ENCODE measurements at places on chromosomes 4 and X.

- DNase-seq, result no peak
These were observed 215.3 kb upstream of the TTC29 start for GRCh38 chr4:147160908-147161513.

GRCh38 chrX:1481636-1482529, 29.2 kb upstream of the ASMTL start:
- peak; percentile 83 for DNase-seq

- DNase-seq, result no peak
These were observed 11.8 kb downstream of the RBM10 start for GRCh38 chrX:47156611-47157520.

- DNase-seq, result no peak
These were observed 58.8 kb downstream of the C4orf50 start for GRCh38 chr4:5959211-5959982.

DNA sequence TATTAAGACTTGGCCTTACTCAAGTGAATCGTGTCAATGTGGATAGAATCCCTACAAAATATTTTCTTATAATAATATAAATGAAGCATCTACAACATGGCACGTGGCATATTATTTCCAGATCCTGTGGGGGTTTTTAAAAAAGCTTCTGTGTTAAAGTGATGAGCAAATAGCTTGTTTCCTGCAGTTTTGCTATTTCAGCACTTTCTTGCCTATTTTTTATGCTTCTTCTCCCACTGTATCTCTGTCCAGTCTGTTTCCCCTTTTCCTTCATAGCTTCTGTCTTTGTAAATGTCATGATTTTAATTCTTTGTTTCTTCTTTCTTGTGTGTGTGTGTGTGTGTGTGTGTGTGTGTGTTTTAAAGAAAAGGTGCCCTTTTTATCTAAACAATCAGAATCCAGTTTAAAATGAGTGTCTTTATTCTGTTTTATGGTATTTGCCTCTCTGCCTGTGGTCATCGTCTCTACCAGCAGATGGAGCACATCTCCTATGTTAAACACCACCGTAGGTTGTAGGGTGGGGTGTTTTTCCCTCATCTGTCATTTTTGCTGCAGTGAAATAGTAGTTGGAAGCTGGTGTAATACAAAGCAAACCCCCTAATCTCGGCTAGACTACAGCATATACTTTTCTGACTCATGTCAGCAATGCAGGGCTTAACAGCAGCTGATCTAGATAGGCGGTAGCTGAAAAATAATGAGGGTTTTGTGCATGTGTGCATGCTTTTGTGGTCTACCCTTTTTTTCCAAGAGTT, 33.1 kb downstream of the FTHL17 start:
- DNase-seq, result no peak

DNA sequence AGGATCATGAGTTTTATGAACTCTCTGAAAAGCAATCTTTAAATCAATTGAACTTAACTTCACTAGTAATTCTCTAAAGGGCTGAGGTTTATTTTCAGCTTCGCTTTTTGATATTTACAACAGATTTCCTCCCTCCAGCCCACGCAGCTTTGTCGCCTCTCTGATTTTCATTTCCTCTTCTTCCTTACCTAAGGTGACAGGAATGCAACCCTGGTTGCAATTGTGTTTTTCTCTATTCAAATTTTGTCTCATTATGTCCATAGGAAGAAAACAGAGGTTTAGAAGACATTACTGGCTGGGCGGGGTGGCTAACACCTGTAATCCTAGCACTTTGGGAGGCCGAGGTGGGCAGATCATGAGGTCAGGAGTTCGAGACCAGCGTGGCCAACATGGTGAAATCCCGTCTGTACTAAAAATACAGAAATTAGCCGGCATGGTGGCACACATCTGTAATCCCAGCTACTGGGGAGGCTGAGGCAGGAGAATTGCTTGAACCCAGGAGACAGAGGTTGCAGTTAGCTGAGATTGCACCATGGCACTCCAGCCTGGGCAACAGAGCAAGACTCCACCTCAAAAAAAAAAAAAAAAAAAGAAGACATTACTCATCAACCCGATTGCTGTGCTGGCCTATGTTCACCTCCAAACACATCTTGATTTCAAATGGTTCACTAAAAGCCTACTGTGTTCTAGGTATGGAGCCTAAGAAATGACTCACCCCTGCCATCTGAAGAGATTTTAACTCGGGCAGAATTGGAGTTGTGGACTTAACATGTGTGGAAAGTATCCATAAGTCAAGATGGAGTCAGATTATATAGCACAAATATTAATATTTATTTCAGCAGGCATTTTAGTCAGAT, 36.8 kb downstream of the VSIG4 start:
- DNase-seq, result no peak

DNA sequence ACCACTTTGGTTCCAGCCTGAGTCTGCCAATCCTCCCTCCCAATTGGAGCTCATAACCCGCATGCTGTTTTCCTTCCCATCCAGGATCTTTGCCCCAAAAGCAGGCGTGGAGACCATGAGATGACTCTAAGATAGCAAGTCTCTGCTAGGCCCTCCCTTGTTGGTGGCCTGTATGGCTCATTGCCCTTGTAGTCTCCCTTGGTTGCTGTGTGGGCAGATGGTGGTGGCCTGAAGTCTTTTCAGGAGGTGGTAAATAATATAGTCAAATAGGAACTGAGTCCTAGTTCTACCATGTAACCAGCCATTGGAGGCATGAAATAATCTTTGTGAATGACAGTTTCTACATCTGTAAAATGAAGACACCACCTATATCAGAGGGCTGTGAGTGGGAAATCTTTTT, 1.2 kb downstream of the ATP6AP1 start:
- DNase-seq, result no peak

GRCh38 chr4:22736912-22737311, 44.2 kb downstream of the GBA3 start:
- DNase-seq, result no peak

DNA sequence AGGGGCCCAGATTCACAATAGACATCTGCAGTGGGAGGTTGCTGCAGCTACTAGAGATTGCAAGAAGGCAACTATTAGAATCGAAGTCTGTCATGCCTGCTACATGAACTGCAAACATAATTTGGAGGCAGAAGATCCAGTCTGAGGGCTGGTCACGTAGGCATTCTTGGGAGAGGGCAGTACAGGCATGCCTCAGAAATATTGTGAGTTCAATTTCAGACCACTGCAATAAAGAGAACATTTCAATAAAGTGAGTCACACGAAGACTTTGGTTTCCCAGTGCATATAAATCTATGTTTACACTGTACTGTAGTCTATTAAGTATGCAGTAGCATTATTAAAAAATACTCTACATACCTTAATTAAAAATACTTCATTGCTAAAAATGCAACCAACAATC, 585.8 kb upstream of the FAT1 start:
- no peak for DNase-seq

DNA sequence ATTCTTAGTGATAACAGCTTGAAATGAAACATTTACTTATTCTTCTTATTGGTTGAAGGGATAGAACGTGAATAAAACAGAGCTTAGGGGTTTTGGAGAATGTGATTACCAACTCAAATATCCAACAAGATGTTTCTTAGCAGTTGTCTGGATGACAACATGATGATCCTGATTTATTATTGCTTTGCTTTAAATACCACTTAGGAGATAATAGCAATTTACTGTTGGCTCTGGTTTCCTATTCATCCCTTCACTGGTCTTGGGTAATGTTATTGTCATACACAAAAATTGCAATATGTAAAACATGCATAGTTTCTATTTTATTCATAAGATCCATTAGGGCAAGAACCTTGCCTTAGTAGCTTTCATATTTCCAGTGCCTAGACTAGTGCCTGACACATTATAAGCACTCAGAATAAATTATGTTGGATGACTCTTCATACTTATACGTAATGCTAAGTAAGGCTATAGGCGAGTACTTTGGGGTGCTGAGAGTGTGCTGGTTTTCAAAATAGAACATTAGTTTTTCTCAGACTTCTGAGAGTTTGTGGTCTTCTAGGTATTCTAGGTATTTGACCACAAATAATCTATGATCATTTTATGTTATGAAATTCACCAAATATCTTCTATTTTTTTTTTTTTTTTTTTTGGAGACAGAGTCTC, 58.6 kb upstream of the PGRMC2 start:
- DNase-seq, result no peak

GRCh38 chr4:99634742-99635360, 22.8 kb downstream of the C4orf54 start:
- DNase-seq, result no peak

- DNase-seq, result no peak
These were observed 304.7 kb upstream of the GATB start for GRCh38 chr4:152065545-152065944.

DNA sequence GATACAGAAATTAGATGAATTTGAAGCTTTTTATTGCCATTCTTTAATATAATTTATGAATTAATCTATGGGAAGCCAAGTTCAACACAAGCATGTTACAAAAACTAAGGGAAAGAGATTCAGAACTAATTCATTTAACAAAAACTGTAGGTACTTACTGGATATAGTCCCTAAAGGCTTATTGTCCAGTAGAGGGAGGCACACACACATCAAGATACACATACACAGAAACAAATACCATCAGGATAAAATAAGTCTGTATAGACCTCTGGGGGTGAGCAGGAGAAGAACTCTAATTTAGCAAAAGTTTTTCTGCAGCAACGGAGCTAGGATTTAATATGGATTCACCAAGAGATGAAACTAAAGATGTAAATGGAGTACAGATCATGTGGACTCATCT, 83.0 kb upstream of the IL13RA1 start:
- no peak for DNase-seq

- no peak for DNase-seq
These were observed 49.0 kb downstream of the PRDM5 start for GRCh38 chr4:120873554-120873953.

DNA sequence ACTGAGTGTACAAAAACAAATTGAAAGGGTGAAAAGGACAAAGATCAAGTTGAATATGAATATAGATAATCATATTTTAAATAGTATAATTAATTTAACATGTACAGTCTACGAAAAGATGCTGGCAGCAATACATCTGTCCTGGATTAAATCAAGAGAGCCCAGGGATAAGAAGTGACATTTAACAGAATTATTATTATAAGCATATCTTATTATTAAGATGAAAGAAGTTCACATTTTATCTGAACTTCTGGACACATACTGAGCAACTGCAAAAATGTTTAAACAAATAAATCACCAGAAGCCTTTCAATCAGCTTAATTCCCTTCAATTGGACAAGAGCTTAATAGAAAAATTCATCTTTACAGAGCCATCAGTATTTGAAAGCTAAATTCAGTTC, 50.4 kb downstream of the SERTM2 start:
- no peak for DNase-seq

DNA sequence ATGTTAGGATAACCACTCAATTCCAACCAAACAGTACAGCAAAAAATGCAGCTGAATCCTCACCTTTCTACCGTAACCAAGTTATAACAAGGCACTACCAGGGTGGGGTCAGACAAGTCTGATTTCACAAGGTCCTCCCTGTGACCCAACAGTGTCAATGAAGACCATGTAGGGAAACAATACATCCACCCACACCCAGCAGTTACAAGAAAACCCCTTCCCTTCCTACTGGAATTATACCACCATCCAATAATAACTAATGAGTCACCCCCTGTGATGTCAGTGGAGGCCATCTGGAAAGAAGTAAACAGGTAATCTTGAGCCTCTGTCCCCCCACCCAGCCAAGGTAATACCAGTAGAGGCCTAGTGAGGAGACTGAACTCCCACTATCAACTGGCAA, 117.6 kb downstream of the FGF16 start:
- no peak for DNase-seq

- DNase-seq, result no peak
These were observed 325.0 kb downstream of the RAB28 start for GRCh38 chr4:13159041-13159620.

- DNase-seq, result no peak
These were observed 126.0 kb downstream of the F11 start for GRCh38 chr4:186392017-186392416.

DNA sequence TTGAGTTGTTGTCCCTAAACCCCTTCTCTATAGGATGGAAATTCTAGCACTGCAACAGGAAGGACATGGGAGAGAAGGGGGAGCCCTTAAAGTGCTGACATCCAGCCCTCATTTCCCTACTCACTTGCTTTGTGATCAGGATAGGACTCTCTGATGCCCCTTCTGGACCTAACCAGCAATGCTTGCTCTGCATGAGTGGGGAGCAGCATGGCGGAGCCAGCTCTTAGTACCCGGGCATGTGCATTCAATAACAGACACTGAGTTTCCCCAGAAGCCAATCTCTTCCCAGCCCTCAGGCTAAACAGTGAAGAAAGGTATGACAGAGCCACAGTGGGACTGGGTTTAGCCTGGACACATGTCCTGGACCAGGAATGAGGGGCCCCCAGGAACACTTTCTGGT, 14.0 kb downstream of the SOD3 start:
- DNase-seq, result no peak

- DNase-seq, result no peak
These were observed 28.9 kb upstream of the WDFY3 start for GRCh38 chr4:84995386-84995785.

DNA sequence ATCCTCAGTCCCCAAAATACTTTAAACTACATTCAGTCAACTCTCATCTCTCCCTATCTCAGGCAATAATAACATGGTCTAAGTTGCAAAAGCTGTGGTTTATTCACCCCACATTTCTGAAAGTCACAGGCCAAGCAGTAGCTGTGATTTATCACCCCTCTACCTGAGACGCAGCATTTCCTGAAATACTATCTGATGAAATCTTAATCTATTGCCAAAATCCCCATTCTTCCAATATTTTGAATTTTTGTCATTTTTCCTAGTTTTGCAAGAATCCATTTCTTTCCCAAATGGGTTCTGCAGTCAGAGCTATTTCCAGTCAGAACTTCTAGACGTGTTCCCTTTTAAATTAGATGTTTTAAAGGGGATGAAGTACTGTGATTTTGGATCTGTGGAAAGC, 148.3 kb downstream of the BANK1 start:
- DNase-seq, result no peak

DNA sequence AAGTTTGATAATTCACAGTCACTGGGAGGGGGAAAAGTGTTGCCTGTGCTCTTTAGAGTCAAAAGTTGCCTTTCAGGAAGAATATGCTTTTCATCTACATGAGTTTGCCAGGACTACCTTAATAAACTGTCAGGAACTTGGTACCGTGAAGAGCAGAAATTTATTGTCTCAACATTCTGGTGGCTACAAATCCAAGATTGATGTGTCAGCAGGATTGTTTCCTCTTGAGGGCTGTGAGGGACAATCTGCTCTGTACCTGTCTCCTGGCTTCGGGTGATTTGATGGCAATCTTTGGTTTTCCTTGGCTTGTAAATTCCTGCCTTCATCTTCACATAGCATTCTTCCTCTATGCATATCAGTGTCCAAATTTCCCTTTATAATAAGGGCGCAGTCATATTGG, 277.2 kb downstream of the PDGFC start:
- no peak for DNase-seq

Data from central memory CD4-positive, alpha-beta T cell (primary cell).